Epithelial cell of prostate (primary cell): ENCODE measurements at places on chromosomes 16 and 17.

- no peak for DNase-seq
Observed at GRCh38 chr16:9489835-9490467, 398.5 kb downstream of the HAPSTR1 start.

GRCh38 chr17:73548620-73549311, 95.5 kb downstream of the SDK2 start:
- DNase-seq: no peak

- DNase-seq: no peak
Observed at GRCh38 chr16:66287926-66288325, 78.6 kb upstream of the CDH5 start.

DNA sequence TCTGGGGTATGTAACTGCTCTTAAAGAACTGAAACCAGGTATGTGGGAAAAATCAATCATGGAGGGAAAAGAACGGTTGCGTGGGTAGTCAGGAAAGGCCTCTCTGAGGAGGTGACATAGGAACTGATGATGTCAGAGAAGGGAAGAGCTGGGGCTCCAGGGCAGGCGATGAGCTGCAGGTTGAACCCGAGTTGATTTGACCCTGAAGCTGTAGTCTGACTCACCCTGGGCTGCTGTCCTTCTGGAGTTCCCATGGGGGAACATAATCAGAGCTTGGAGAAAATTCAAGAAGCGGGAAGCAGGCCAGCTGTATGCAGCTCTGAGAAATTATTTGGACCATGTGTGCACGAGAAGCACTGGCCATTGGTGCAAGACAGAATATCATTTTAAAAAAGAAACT, 16.7 kb downstream of the SLC6A2 start:
- DNase-seq: no peak

DNA sequence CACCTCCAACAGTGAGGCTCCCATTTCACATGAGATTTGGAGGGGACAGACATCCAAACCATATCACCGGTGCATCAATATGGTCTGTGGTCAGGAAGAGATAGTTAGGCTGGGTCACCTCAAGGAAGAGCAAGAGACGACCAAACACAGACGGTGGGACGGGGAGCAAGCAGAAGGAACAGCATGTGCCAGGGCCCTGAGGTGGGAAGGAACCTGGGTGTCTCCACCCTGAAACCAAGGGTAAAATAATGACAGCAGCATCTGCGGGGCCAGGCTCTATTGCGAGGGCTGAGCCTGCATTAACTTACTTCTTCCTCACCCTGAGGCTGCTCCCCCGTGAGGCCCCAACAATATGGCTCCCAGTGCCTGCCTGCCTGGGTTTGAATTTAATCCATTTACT, 8.9 kb upstream of the PRSS21 start:
- DNase-seq: no peak

DNA sequence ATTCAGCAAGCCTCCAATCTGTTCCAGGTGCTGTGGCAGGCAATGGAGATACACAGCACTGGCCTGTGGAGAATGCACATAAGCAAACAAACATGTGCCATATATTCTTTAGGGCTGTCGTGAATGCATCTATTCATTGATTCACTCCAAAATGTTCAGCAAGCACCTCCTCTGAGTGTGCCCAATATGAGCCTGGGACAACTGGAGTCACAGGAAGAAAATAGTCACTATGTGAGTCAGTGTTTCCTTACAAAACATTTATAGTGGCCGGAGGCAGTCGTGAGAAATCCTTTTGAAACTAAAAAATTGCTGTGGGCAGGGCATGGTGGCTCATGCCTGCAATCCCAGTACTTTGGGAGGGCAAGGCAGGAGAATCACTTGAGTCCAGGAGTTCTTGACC, 310.1 kb downstream of the CA10 start:
- peak; percentile 26 for DNase-seq

- no peak for DNase-seq
Observed at GRCh38 chr16:17607075-17607509, 136.3 kb upstream of the XYLT1 start.

DNA sequence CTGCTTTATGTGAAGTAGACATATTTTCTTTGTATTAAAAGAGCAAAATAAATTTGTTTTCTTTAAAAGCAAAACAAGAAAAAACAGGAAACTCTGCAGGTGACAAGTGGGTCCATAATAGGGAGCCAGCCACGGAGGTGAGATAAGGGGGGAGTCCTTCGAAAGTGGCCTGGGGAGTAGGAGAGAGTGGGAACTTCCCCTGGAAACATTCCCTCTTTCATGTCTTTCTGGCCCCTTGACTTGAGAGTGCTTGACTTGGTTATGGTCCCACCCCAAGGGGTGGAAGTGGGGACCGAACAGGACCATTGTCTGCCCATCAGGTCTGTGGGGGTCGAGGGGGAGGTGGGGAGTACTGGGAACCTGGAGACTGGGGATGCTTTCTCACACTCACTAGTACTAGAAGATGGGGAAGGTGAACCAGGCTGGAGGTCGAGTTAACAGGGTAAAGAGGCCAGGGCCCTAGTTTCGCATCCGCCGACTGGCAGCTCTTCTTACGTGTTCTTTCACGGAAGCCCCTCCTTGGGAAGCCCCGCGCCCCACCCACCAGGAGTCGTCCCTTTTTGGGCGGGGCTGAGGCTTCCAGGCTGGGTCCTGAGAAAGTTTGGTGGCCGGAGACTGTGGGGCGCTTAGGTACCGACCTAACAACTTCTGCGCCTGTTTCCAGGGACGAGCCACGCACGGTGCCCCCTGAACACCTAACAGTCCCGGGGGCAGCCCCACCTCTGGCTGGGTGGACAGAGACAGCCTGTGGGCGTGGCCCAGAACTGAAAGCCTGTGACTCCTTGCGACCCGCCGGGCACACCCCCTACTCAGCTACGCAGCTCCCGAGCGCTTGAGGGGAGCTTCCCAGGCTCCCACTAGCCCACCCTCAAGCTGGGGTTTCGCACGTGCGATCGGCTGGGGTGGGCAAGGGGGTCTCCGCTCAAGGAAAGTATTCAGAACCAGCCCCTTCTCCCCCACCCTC, 790 bp downstream of the TRADD start:
- no peak for DNase-seq

- no peak for DNase-seq
Observed at GRCh38 chr17:17576772-17577234, 14.7 kb downstream of the PEMT start.

- no peak for DNase-seq
Observed at GRCh38 chr17:47670064-47670463, 20.3 kb downstream of the KPNB1 start.

DNA sequence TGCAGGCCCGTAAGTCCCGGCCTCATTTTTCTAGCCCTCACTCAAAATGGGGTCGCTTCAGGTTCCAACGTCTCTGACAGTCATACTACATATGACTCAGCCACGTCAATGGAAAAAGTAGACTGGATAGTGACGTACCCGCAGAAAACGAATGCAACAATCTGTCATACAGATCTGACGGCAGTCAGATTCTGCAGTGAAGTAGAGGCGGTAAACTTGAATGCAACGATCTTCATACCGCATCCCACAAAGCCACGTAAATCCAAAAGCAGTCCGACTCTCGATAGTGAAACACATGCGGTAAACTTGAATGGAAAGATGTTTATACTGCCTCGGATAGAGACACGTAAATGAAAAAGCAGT, 38.4 kb upstream of the ARL4D start:
- peak; percentile 61 for DNase-seq

- DNase-seq: no peak
Observed at GRCh38 chr16:58046054-58046881, 20.7 kb downstream of the MMP15 start.

DNA sequence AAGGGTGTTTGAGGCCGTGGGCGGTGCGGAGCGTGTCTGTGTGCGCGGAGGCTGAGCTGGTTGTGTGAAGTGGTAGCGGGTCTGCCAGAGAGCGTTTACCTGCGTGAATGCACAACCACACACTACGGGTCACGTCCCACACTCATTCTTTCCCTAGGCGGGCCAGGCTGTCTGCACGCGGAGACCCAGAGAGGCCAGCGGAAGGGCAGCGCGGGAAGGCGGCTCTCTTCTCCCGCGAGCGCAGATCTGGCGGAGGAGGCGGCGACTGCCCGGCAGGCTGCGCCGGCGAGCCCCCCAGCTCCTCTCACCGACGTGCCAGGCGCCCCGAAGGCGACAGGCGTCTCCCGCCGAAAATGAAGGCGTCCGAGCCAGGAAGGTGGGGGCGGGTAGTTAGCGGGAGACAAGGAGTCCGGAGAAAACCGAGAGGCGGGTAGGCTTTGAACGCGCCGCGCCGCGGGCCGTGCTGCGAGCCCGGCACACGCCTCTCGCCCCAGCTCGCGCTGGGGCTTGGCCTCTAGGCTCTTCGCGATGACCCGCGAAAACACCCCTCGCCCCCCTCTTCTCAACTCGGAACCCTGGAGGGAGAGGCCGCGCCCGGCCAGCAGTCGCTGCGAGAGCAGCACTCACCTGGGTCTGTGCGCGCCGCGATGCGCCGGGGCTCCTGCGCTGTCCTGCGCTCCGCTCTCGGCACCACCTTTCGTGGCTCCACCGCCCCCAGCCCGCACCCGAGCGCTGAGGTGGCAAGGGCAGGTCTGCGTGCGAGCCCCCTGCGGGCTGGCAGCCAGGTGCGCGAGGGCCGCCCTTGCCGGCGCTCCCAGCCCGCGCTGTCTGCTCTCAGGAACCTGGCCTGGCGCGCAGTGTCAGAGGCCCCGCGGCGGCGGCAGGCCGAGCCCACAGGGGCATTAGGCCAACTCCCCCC, 2.0 kb upstream of the FOXF1 start:
- DNase-seq: no peak

GRCh38 chr17:74150428-74151025, 53.0 kb upstream of the RPL38 start:
- no peak for DNase-seq

DNA sequence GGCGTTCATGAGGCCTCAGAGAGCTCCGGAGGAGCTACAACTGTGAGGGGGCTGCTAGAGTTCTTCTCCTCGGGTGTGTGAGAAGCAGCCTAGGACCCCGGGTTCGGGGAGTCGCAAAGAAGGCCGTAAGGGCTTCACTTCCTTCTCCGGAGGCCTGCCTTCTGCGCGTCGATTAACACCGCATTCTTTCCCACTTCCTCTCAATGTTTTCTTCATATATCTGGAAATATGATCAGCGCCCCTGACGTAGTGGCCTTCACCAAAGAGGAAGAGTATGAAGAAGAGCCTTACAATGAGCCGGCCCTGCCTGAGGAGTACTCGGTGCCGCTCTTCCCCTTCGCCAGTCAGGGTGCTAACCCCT, 449 bp downstream of the SMCR8 start:
- DNase-seq: no peak

- peak; percentile 8 for DNase-seq
Observed at GRCh38 chr17:63358111-63358839, 87.8 kb downstream of the CYB561 start.

- DNase-seq: no peak
Observed at GRCh38 chr17:75572713-75573539, 14.7 kb upstream of the MYO15B start.

DNA sequence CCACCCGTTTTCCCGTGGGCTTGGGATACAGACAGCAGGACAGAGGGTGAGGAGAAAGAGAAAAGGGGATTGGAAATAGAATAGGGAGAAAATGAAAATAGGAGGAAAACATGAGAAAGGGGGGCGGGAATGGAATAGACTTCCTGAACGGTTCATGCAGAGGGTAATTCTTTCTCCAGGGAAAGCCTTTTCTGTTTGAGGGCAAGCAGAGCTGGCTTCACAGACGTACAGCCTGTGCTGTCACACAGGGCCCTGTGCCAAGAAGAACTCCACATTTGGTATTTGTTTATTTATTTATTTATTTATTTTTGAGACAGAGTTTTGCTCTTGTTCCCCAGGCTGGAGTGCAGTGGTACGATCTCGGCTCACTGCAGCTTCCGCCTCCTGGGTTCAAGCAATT, 12.0 kb downstream of the MILR1 start:
- no peak for DNase-seq

DNA sequence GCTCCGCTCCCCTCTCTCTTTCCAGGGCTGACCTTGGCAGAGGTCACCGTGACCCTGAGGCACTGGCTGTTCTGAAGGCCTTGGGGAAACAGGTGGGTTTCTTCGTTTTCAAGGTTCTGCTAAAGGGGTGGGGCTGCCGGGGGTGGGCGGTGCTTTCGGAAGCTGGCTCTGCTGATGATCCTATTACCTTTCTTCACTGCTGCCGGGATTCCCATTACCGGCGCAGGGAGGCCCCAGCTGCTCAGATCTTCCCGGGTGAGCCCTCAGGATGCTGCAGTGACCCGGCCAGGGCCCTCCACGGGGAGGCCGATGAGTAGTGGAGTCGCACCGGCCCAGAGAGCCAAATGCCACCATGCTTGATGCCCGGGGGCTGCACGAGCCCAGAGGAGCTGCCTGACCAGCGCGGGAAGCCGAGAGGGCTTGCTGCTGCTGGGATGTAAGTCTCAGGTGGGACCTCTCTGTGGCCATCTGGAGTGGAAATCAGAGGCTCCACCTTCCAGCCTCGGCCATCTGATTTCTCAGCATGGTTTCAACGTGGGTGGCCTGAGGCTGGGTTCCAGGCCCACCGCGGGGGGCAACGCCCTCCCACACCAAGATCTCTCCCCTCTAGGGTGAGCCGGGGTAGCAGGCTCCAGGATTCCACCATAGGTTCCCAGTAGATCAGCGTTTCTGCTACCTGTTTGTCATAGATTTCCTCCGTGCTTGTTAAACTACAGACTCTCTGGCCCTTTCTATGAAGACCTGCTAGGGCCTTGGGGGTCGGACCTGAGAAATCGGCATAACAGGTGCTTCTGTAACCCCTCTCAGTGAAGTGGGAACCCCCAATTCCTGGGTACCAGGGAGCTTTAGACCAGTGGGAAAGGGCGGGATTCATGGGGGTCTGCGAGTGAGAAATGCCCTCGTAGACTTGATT, 21.6 kb upstream of the ADCY7 start:
- DNase-seq: no peak

- DNase-seq: no peak
Observed at GRCh38 chr16:81204798-81205680, 33.5 kb upstream of the BCO1 start.

GRCh38 chr17:62597920-62598319, 29.6 kb upstream of the MRC2 start:
- DNase-seq: no peak
